Activated naive CD8-positive, alpha-beta T cell treated with anti-CD3 and anti-CD28 coated beads, Interleukin-2, amount 50 U/mL, for 16 hours (primary cell): ENCODE measurements at places on chromosomes 1 and 21.

DNA sequence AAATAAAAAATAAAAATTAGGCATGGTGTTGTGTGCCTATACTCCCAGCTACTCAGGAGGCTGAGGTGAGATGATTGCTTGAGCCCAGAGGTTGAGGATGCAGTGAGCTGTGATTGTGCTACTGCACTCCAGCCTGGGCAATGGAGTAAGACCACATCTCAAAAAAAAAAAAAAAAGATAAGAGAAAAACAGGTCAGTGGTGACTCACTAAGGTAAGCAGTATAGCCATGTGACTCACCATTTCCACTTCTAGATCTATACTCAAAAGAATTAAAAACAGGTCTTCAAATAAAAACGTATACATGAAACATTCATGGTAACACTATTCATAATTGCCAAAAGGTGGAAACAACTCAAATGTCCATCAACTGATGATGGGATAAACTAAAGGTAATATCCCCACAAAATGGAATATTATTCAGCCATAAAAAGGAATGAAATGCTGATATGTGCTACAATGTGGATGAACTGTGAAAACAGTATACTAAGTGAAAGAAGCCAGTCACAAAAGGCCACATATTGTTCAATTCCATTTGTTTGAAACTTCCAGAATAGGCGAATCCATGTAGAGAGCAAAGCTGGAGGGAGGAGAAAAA is 75.1 kb downstream of the ZNF281 start:
- DNase-seq: no peak

DNA sequence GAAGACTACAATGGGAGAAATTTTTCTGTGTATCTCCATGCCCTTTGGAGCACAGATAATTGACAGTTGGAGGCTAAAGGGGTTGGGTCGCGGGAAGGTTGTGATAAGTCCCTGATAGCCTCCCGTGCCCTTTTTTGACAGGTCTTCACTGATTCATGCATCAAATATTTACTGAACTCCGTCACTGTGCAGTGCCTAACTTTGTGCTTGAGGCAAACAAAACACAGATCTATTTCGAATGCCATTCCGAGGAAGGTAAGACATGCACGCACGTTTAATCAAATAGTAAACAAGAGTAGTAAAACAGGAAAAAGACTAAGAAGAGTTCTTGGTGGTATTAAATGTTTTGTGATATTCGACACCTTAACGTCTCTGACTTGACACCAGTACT is 494 bp upstream of the PIP5K1A start:
- DNase-seq: no peak

GRCh38 chr21:34274001-34274400 is 89.8 kb upstream of the KCNE2 start:
- no peak for DNase-seq

DNA sequence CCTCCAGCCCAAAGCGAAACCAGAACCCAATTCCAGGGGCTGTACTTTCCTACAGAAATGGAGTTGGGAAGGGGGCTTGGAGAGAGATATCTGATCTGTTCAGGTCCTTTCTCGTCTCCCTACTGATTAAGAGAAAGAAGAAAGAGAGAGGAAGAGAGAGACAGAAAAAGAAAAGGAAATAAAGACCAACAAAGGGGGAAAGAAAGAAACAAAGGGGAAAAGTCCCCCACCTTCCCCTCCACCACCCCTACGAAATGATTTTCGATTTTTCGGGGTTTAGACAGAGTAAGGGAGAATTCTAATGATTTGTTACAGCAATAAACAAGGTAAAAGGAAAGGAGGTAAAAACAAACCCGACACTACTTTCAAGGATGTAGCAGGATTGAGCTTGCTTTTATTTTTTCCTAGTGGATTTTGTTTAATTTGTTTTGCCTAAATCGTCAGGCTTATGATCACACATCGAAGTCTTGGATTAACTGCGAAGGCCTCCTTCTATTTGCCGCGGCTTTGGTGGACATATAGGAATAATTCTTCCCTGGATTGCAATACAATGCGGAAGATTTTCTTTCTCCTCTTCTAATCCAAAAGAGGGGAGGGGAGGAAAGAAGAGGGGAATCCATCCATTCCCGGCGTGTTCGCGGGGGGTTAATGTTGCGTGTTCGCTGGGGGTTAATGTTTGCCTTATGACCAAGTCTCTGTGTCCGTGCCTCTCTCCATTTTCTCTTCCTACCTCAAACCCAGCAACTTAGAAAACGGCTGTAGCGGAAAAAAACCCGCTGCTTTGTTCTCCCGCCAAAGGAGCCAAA is 1.9 kb downstream of the TAL1 start:
- DNase-seq: no peak

GRCh38 chr1:169779150-169779549 is 15.6 kb downstream of the METTL18 start:
- no peak for DNase-seq

DNA sequence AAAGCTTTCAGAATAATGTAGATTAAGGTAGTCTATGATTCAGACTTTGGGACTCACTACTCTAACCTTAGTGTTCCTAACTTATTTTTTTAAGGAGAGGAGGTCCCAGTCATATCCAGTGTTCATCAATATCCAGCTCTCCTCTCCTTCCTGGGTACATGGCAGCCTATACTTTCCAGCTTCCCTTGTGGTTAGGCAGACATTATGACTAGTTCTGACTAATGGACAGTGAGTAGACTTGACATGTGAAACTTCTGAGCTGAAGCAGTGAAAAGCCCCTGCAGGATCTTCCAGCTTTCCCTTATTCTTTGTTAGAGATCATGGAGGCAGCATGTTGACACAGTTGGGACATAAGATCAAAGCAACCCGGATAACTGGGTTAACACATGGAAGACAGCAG is 144.2 kb downstream of the PTPRU start:
- no peak for DNase-seq

- no peak for DNase-seq
Observed at GRCh38 chr1:24047110-24047477, 64.8 kb downstream of the MYOM3 start.

GRCh38 chr21:26164311-26164710 is 6.3 kb downstream of the APP start:
- DNase-seq: no peak

DNA sequence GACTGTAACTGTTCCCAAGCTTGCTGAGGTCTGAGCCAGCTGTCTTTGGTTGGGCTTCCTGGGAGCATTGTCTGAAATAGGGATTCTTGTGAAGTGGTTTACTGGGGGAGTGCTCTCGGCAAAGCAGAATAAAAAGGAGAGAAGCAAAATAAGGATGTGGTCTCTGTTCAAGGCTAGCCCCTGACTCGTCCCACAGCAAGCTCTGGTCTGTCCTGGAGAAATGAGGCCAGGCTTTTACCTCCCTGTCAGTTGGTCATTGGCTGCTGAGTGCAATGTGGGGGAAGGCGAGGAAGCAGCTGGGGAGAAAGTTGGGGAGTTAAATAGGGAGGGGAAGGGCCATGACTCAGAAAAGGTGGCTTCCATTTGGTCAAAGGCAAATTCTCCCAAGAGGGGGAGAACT is 303.9 kb upstream of the DUSP10 start:
- DNase-seq: no peak

DNA sequence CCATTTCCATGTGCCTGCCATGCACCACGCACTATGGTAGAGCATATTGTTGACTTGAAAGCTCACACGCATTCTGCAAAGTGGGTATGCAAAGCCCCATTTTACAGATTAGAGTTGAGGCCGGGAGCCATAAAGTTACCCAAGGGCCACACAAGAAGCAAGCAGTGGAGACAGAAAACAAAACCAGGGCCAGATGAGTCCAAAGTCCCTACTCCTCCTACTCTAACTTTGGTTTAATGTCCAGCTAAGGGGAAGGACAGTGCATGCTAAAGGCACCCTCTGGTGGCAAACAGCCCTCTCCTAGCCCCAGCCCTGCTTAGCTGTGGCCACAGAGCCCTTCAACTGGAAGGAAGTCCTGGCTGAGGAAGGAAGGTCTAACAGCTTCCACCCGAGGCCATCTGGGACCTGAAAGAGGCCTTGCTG is 74.9 kb downstream of the SLC66A1 start:
- DNase-seq: no peak

GRCh38 chr1:224851848-224852261 is 77.6 kb upstream of the DNAH14 start:
- DNase-seq: no peak

DNA sequence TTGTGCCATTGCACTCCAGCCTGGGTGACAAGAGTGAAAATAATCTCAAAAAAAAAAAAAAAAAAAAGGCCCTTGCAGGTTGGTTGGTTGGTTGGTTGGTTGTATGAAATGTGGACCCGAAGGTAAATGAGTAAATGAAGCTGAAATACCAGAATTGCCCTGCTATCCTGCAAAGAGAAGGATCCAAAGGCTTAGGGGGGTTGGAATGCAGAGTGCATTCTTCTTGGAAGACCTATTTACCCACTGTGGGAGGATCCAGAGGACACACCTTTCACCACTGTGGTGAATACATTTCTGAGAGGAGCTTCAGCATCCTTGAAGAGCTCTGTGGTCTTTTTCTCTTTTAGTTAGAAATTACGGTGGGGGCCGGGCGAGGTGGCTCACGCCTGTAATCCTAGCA is 28.7 kb upstream of the EIF4G3 start:
- no peak for DNase-seq

GRCh38 chr21:43893536-43894205 is 28.6 kb downstream of the AGPAT3 start:
- DNase-seq: no peak

- DNase-seq: no peak
Observed at GRCh38 chr1:52345252-52345651, 20.8 kb downstream of the CC2D1B start.

GRCh38 chr1:88740784-88741183 is 56.7 kb downstream of the PKN2 start:
- no peak for DNase-seq

DNA sequence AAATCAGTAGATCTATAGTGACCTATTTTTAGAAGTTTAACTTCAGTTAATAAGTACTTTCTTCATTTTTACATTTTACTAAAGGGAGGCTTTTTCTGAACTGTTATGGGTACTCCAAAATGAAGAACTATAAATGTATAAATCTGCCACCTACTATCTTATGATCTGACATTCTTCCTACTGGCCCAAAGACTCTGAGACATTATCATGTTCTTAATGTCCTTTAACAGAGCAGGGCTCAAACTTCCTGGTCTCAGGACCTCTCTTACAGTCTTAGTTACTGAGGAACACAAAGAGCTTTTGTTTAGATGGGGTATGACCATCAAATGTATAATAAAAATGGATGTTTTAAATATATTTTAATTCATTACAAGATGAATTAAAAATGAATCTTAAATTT is 8.9 kb downstream of the TRIM33 start:
- no peak for DNase-seq

DNA sequence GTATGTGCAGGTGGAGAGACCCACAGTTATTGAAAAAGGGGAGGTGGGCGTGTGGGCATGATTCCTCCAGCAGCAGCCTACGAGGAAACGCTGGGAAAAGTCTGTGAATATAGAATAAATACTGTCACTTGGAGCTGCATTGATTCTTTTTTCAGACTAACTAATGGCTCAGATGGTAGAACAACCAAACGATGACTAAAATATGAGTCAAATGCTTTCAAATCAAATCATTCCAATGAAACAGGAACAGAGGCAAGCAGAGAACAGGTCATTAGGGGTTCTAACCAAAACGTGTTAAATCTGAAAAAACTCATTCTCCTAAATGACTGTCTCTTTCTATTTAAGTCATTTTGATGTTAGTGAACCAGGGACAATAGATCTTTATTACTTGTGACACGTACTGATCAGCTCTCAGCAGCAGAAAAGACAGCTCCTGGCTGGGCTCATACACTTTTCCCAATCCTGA is 35.1 kb upstream of the SEC16B start:
- DNase-seq: no peak

GRCh38 chr1:42173961-42174735 is 9.6 kb upstream of the GUCA2A start:
- DNase-seq: no peak

DNA sequence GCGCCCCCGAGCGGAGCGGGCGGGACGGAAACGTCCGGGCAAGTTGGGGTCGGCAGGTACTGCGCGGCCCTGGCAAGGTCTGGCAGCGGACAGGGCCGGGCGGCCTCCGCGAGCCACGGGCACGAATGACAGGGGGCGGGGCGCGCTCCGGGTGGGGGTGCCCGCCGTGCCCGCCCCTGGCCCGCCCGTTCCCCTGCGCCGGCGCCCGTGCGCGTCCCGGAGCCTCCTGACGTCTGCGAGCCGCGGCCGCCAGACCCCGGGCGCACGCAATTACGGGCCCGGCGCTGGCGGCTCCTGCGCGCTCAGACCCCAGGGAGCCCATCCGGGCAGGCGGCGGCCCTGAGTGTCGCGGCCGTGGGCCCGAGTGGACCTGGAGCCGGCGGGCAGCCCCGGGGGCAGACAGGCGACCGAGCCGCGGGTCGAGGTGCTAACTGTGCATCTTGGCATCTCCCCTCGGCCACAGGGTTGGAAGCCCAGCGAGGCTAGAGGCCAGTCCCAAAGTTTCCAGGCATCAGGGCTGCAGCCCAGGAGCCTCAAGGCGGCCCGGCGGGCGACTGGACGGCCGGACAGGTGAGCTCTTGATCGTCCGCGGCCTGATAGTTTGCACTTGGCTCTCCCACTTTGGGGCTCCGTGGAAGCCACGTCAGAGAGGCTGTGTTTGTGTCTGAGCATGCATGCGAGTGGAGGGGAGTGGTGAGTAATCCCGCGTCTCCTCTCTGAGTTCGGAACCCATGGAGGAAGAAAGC is 918 bp downstream of the MIB2 start:
- no peak for DNase-seq

- no peak for DNase-seq
Observed at GRCh38 chr1:165902565-165902964, 75.2 kb downstream of the UCK2 start.

DNA sequence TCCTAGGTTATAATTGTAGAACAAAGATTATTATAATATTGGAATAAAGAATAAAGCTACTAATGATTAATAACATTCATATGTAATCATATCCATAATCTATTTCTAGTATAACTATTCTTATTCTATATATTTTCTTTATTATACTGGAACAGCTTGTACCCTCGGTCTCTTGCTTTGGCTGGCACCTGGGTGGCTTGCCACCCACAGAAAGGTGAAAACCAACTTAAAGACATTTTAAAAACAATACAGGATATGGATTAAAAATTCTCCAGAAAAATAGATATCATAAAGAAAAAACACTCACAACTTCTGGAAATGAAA is 80.0 kb upstream of the PRRC2C start:
- no peak for DNase-seq

DNA sequence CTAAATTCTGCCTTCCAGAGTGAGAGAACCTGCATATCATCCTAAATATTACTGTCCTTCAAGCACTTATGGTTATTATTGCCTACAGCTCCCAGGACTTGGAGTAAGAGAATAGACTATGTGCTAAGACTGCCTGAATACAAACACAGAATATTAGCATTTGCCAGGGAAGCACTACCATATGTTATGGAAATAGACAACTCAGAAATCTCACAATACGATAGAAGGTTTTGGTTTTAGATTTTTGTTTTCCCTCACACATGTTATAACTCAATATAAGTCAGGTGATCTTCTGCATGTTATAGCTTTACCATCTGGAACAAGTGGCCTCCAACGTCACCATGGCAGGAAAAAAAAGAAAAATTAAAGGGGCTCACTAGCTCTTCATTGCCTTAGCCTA is 413.9 kb downstream of the LRRIQ3 start:
- DNase-seq: no peak
